Heart right ventricle (tissue), 16 donors: ENCODE measurements at places on chromosomes 2 and 18. TPM values are rescaled to one million over a fixed set of nuclear protein-coding genes. Genes with fewer than 3 reads are reported as not detected.

Gene GPAT2
- polyA plus RNA-seq = 4.6 TPM

Gene CRACDL
- polyA plus RNA-seq = 3.1 TPM

Gene SPATS2L
- polyA plus RNA-seq = 23.4 TPM

Gene PDCD1
- 7.1 TPM for polyA plus RNA-seq

Gene KLHL30
- 9.8 TPM for polyA plus RNA-seq

Gene SLC8A1
- polyA plus RNA-seq = 46.1 TPM

Gene HOXD3
- 0.10 TPM for polyA plus RNA-seq

Gene COMMD1
- polyA plus RNA-seq = 72.4 TPM

Gene ATOH8
- polyA plus RNA-seq = 45.9 TPM

Gene RIT2
- not detected for polyA plus RNA-seq

Gene DSG1
- polyA plus RNA-seq = 0.07 TPM

Gene CTAGE1
- not detected for polyA plus RNA-seq

Gene GRB14
- 4.5 TPM for polyA plus RNA-seq

Gene TDRD15
- not detected for polyA plus RNA-seq

Gene ALK
- not detected for polyA plus RNA-seq

Gene GCKR
- 0.88 TPM for polyA plus RNA-seq

Gene AQP12A
- not detected for polyA plus RNA-seq

Gene RGPD4
- polyA plus RNA-seq = not detected

Gene LINC00305
- polyA plus RNA-seq = not detected

Gene BCL2L11
- 1.4 TPM for polyA plus RNA-seq

Gene CIAO1
- 59.4 TPM for polyA plus RNA-seq

Gene WIPF1
- 9.1 TPM for polyA plus RNA-seq

Gene CCDC93
- 29.7 TPM for polyA plus RNA-seq

Gene GPR35
- polyA plus RNA-seq = 1.4 TPM

Gene TXNL1
- polyA plus RNA-seq = 45.0 TPM

Gene FRZB
- 1.6 TPM for polyA plus RNA-seq

Gene SALL3
- 0.06 TPM for polyA plus RNA-seq

Gene C2orf76
- 11.9 TPM for polyA plus RNA-seq

Gene SLC38A11
- 3.0 TPM for polyA plus RNA-seq

Gene CYS1
- polyA plus RNA-seq = 0.38 TPM

Gene SP140
- polyA plus RNA-seq = 0.17 TPM

Gene CYP20A1
- 7.9 TPM for polyA plus RNA-seq

Gene CSRNP3
- 0.88 TPM for polyA plus RNA-seq

Gene ACTR1B
- 43.4 TPM for polyA plus RNA-seq
